Hematopoietic multipotent progenitor cell treated with erythropoietin and hydrocortisone succinate and interleukin-3 and kit ligand, for 6 days (in vitro differentiated cells): ENCODE measurements at places on chromosomes 12 and 14.
A peak's percentile ranks its signal among the peaks of the same experiment; 100 is the strongest.

- no peak for DNase-seq
Observed at GRCh38 chr12:22163594-22163993, 117.6 kb downstream of the CMAS start.

DNA sequence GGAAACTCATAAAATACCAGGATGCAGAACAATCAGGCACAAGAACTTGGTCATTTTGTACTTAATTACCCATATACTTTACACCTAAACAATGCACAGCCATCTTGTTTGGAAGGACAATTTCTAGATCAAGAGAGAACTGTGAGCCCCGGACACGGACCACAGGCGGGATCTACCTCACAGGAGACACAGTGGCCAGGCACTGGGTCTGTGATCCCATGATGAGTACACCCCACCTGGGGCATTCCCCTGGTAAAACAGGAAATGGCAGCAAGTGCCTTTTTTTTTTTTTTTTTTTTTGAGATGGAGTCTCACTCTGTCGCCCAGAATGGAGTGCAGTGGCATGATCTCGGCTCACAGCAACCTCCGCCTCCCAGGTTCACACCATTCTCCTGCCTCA, 15.2 kb downstream of the GOLGA3 start:
- DNase-seq, result no peak

- no peak for DNase-seq
Observed at GRCh38 chr14:35789651-35790050, 19.4 kb downstream of the RALGAPA1 start.

- no peak for DNase-seq
Observed at GRCh38 chr12:3454780-3455179, 36.2 kb upstream of the PRMT8 start.

GRCh38 chr14:23478109-23478759, 8.7 kb downstream of the NGDN start:
- DNase-seq, result peak; percentile 87
